Central memory CD8-positive, alpha-beta T cell (primary cell): ENCODE measurements at places on chromosomes 7 and 10.

GRCh38 chr10:6056411-6057135, 5.6 kb downstream of the IL2RA start:
- DNase-seq, result no peak

DNA sequence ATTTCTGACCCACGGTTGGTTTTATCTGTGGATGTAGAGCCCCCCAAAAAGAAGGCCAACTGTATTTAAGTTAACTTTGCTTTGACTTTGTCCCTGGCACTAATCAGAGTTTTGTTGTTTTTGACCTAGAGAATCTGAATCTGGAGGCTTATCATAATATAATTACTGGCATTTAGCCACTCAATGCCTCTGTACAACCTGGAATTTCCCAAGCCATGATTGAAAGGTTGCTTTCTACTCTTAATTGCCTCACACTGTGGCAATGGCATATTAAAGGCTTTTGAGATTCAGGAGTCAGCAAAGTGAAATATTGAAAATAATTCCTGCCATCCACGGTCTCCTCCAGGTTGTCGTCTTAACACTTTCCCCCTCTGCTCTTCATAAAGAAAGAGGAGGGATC, 205.2 kb upstream of the GHITM start:
- no peak for DNase-seq

DNA sequence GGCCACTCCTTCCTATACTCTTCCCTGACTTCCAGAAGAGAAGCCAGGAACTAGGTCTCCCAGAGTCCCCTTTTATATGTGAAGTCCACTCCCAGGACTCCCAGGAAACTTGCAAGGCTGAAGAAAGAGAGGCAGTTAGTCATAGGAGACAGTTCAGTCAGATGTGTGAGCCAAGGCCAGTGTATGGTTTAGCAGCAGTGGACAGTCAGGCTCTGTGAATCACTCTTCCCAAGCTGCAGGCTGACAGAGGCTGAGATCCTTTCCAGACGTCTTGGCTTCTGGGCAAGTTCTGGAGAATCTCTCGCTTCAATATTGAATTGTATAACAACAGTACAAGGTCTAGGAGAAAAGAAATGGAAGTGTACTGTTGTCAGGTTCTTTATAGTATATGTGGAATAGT, 26.9 kb downstream of the BLVRA start:
- no peak for DNase-seq

GRCh38 chr10:110845756-110846620, 25.7 kb upstream of the PDCD4 start:
- DNase-seq, result no peak

DNA sequence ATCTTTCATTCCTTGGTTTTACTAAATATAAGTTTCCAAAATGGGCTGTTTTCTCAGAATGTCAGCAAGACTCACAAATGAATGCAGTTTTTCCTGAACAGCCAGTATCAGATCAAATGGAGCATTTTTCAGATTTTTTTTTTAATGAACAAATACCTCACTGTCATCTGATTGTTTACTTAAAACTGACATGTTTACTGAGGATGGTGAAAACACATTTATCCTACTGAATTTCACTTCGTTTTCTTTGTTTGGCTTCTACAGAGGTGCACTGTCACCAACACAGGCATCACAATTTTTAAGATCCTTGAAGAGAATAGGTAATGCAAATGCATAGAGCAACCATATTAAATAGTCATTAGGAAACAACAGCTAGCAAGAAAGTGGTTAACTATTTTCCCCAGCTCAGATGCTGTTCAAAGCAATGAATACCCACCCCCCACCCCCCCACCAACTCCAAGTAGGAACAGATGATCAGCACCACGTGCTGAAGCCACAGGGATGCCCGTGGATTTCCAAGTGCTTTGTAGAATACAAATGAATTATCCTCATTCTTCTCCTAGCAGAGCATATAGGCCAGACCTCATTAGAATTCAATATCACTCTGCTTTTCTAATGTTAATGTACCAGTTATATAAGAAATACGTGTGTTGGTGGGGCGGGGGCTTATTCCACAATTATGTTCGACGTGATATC, 205.9 kb downstream of the SKAP2 start:
- DNase-seq, result no peak

DNA sequence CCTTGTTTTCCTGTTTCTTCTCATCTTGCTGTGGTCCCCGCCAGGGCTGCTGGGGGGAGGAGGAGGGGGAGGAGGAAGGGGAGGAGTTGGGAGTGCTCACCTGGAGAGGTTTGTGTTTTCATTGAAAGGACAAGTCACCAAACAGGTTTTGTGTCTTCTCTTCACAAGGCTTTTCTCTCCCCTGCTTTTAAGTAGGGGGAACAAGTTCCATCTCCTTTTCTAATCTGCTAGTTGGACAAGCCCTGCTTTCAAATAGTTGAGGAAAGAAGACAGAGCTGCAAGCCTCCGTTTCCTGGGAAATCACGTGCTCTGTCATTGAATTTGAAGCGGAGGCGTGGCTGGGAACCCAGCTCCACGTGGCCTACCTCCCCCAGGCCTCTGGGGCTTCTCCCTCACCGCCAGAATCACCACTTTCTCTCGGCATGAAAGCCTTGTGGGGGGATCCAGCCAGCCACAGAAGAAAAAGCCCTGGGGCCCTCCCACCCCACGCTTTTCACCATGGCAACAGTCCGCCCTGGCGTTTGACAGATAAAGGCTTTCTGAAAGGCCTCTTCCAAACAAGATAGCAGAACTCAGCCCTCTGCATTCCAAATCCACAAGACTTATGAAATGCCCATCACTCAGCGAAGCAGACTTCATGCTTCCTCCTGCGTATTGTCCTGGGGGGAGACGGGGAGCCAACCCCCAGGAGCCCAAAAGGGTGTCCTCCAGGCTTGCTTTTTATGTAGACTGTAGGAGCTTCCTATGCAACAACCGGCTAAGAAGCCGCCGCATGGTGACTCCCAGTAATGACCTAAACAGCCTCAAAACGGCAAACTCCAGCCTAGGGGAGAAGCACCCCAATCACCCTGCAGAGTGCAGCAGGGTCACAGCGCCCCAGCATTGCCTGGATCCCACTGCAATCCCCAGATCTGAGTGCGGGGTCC, 51.7 kb downstream of the PROSER2 start:
- DNase-seq, result no peak
